Right cardiac atrium (tissue), 5 donors: ENCODE measurements at places on chromosomes 16 and 17. TPM values are rescaled to one million over a fixed set of nuclear protein-coding genes. Genes with fewer than 3 reads are reported as not detected.

RND2 gene
- total RNA-seq: 3.7 TPM

NUFIP2 gene
- 42.9 TPM for total RNA-seq

PRDM7 gene
- total RNA-seq: not detected

CRYBA1 gene
- total RNA-seq: not detected
